ENCODE measurements at places on chromosomes 5 and 9. TPM values are rescaled to one million over a fixed set of nuclear protein-coding genes. Genes with fewer than 3 reads are reported as not detected.

DNA sequence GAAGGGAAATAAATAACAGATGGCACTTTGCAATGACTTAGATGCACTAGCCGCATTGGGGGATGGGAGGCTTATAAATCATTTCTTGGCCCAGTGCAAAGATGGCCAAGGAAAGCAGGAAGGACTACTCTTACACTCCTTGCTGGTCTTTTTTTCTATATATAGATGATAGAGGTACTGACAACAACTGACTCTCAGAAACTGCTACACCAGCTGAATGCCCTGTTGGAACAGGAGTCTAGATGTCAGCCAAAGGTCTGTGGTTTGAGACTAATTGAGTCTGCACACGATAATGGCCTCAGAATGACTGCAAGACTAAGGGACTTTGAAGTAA, 1.7 kb downstream of the CCNG1 start:
- peak; percentile 34 for DNase-seq

DNA sequence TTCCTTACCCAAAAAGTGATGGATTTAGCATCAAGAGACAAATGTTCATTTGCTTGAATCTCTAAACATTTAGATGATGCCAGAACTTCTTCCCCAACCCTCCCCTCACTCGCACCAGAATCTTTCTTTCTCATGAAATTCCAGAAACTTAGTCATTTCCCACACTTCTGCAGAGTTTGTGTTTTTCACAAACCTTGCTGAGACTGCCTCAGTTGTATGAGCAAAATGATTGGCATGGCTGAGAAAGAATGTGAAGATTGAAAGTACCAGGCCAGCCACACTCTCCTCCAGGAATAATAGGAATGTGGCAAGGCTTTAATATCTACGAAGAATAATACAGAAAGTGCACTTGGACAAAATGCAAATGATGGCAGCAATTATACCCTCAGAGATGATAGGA, 428.3 kb upstream of the CDH6 start:
- DNase-seq, result no peak

GRCh38 chr9:33105959-33106358, 29.5 kb upstream of the SMU1 start:
- DNase-seq, result no peak

- DNase-seq, result no peak
Measured at GRCh38 chr5:114999176-114999575, 170.5 kb downstream of the TRIM36 start.

DNA sequence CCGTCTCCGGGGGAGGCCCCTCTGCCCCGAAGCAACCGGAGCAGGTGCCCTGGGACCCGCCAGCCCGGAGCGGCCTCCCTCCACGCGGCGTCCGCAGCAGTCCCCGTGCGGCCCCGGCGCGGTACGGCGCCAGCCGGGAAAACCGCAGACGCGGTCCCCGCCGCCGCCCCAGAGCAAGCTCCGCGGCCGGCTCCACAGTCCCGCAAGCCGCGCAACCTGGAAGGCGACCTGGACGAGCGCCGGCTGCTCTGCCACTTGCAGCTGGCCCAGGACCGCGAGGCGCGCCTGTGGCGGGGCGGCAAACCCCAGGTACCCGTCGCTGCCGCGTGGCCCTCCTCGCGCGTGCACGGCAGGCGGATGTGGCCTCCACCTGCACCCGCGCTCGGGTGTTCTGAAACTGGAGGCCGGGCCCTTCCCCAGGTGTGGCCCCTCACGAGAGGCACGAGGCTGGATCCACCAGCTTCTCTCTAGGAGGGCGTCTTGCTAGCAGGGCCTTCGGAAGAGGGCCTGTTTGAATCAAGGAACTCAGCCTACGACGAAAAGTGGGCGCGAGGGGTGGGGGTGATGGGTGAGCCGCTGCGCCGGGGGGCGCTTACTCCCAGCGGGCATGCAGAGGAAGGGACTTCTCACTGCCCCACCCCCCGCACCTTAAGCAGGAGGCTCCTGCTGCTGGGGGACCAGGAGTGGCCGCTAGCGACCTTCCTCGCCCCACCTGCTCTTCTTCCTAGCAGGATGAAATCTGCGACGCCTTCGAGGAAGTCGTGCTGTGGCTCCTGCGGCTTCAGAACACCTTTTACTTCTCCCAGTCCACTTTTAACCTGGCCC, 602 bp downstream of the CCNI2 start:
- DNase-seq, result no peak

DNA sequence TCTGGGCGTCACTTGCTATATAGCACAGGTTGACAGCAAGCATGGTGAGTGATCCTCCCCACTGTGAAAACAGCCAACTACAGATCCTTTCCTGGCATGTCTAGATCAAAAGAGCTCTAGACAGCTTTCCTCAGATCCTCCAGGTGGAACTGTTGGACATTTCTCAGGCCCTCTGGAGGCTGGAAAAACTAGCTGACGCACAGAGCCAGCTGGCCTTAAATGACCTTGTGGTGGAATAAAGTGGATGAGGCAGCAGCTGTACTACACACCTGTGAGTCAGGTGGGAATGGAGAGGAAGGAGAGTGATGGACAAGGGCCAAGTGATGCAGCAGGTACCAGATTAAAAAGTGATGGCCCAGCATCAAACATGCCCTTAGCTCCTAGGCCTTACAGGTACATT, 172.7 kb downstream of the TRIM32 start:
- DNase-seq, result no peak

DNA sequence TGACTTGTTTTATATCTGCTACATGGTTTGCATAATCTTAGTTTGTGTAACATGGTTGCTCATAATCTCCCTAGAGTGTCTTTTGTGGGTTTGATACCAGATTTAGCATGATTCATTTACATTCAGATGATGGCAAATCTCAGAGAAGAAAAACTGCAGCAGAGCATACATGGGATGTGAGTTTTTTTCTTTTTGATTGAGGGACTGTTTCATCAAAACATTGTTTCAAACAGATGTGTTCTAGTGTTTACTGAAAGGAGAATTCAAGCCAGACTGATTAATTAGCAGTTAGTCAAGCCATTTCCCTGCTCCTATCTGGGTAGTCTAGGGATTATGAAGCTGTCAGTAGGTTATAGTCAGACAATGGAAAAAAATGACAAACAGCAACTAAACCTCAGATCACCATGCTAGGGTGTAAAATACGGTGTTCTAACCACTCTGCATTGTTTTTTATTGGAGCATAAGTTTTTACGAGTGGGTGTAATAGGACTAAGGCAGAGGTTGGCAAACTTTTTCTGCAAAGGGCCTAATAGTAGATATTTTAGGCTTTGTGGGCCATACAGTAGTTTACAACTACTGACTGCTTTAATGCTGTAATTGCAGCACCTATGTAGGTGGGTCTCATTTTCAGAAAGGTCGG, 10.5 kb upstream of the GDNF start:
- no peak for DNase-seq

DNA sequence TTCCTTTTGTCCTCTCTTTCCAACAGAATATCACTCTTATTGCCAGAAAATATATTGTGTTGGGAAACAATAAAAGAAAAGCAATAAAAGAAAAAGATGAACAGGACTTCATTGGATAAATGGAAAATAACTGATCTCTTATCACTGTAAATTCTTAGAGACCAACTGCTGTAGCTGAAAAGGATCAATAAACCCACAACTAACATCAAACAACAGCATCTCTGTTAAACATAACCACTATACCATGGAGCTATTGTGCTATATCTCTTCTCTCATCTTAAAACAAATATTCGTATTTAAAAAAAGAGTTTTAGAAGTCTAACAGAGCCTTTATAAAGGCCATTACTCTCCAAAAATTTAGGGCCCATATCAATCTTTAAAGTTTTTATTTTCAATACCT, 502.4 kb downstream of the TMEM232 start:
- DNase-seq, result no peak

GRCh38 chr5:93589152-93589828, 6.3 kb downstream of the NR2F1 start:
- DNase-seq, result no peak

GRCh38 chr5:14254686-14255085, 111.5 kb downstream of the TRIO start:
- no peak for DNase-seq

- no peak for DNase-seq
Measured at GRCh38 chr5:154830596-154830995, 19.8 kb downstream of the FAXDC2 start.

SLC34A3 gene
- not detected for total RNA-seq

YTHDC2 gene
- 9.3 TPM for total RNA-seq

CA9 gene
- total RNA-seq, result 95.4 TPM

FSTL4 gene
- total RNA-seq, result 0.33 TPM

ST8SIA4 gene
- total RNA-seq, result not detected

CDC20B gene
- total RNA-seq, result not detected
